AML-193 (cell line): ENCODE measurements at places on chromosomes 2 and 18.
A peak's percentile ranks its signal among the peaks of the same experiment; 100 is the strongest.

DNA sequence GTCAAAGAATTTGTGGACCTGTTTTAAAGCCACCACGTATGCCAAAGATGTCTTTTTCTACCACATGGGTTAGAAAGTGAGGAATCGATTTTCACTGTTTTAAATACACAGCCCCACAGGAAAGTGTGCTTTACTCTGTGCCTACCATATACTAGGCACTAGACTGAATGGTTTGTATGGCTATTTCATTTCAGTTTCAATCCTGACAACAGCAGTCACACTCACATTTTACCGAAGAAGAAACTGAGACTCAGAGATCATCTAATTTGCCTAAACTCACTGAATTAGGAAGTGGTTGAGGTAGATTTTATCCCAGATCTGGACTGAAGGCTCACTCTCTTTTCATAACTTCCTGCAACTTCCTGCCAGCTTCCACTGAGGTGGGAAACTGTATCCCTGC is 176.4 kb downstream of the ALK start:
- DNase-seq: no peak

GRCh38 chr2:52390651-52391050 is 1358.7 kb upstream of the NRXN1 start:
- DNase-seq: no peak

DNA sequence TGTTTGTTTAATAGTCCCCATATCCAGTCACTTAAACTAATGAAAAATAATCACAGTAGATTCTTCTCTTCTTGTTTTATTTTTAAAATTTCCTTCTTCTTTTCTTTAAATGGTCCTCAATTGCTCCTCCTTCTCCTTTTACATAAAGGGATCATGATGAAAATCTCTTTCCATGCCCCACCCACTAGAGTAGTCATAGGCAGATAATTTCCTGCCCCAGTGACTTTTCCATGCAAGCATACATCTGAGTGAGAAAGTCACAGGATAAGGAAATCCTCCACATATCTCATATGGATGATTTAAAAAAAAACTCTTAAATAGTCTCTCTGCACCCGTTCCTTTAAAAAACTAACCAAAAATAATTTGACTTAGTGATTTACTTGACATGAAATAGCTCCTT is 552.3 kb upstream of the SETBP1 start:
- no peak for DNase-seq

GRCh38 chr18:3666526-3667254 is 216.7 kb downstream of the TGIF1 start:
- DNase-seq: peak; percentile 2

GRCh38 chr2:69095305-69095704 is 82.3 kb downstream of the ANTXR1 start:
- DNase-seq: no peak

- DNase-seq: no peak
Measured at GRCh38 chr2:114213808-114214207, 228.6 kb upstream of the DPP10 start.

- no peak for DNase-seq
Measured at GRCh38 chr2:241964133-241964532, 94.6 kb downstream of the RTP5 start.

GRCh38 chr18:52312346-52312745 is 27.7 kb upstream of the DCC start:
- no peak for DNase-seq

DNA sequence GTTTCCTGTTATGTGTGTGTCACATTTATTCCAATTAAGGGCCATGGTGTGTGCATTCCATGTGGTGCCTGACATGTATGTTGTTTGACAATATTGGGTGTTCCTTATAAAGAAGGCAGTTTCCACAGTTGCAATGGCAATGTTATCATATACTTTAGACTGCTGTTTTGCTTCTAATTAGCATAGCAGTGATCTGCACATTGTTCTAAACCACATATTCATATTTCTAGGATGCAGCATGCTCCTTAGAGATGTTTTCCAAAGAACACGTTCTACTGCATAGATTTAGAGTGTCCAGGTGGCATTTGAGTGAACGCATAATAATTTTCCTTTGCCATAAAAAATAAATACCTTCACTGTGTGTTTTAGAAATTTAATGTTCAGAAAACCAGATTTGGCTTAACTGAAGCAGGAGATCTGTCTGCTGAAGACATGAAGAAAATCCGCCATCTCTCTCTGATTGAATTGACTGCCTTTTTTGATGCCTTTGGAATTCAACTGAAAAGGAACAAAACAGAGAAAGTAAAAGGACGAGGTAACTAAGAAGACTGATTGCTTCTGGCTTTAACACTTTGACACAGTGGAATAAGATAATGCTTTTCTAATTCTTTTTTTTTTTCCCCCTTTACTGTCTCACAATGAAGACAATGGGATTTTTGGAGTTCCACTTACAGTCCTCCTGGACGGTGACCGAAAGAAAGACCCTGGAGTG is 143.7 kb downstream of the ARHGAP28 start:
- DNase-seq: no peak

DNA sequence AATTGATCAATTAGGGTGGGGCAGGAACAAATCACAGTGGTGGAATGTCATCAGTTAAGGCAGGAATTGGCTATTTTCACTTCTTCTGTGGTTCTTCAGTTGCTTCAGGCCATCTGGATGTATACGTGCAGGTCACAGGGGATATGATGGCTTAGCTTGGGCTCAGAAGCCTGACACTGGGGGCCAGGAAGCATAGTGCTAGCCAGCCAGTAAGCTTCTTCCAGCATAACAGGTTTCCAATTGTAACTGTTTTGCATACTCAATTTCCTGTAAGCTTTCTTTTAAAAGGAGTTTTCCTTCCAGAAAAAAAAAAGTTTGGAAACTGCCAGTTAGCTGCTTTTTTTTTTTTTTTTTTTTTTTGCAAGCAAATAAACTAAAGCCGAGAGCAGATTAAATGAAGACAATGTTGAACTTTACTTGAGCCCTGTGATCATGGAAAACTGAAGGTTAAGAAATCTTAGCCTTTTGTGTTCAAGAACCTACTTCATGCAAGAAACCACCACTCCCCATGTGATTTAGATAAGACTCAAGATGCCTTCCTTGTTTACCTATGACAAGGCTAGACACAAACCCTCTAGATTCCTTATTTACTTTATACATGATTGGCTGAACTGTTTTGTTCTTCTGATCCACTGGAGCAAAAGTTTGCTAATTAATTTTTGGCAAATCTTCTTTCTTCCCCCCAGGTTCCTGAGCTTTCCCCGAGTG is 126.9 kb upstream of the LINC00305 start:
- DNase-seq: no peak

DNA sequence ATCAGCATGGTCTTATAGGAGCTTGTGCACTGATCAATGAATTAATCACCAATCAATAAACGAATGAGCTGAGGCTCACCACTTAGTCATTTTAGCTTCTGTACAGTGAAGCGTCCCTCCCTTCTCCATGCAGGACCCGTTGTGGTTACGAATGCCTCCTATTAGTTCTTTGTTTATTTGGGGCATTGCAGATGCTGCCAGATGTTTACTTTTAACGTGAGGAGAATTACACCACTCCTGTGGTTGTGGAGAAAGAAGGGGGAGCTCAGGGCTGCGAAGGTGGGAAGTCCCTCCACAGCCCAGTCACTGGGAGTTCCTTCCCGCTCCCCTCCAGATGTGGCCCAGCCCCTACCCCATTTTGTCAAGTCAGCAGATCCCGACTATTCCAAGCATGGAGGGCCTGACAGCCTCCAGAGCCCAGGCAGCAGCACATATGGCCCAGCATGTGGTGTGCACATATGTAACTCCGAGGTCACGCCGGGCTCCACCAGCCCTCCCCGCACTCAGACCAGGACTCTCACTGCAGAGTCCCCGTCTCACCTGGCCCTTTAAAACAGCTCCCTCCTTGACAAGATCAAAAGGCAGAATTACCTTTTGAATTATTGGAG is 20.9 kb downstream of the PKDCC start:
- no peak for DNase-seq

DNA sequence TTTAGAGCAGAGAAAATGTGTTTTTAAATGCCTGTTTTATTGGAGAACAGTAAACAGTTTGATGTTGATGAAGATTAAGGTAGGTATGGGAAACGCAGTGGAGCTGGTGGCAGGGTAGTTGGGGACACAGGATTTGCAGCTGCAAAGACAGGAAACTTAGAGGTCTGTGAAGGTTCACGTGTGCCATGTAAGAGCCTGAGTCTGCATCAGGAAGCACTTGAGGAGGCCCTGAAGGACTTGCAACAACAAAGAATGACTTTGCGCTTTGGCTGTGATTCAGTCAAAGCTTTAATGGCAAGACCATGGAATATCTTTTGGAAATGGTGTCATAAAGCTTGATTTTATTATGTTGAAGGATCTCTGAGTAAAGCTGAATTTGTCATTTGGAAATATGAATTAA is 347.6 kb upstream of the KCNJ3 start:
- no peak for DNase-seq

GRCh38 chr2:33134086-33134771 is 187.5 kb downstream of the LTBP1 start:
- no peak for DNase-seq

DNA sequence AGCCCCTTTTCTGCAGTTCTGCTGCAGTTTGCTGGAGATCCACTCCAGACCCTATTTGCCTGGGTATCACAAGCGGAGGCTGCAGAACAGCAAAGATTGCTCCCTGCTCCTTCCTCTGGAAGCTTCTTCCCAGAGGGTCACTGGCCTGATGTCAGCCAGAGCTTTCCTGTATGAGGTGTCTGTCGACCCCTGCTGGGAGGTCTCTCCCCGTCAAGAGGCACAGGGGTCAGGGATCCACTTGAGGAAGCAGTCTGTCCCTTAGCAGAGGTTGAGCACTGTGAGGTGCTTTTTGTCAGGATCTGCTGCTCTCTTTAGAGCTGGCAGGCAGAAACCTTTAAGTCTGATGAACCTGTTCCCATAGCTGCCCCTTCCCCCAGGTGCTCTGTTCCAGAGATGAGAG is 42.0 kb upstream of the MYL1 start:
- no peak for DNase-seq

- no peak for DNase-seq
Measured at GRCh38 chr2:208607694-208608093, 201.1 kb downstream of the PTH2R start.

- no peak for DNase-seq
Measured at GRCh38 chr2:222049946-222050345, 248.9 kb downstream of the PAX3 start.

GRCh38 chr18:60189856-60190255 is 182.7 kb downstream of the MC4R start:
- no peak for DNase-seq

- DNase-seq: no peak
Measured at GRCh38 chr2:182359990-182360662, 66.7 kb downstream of the PDE1A start.

DNA sequence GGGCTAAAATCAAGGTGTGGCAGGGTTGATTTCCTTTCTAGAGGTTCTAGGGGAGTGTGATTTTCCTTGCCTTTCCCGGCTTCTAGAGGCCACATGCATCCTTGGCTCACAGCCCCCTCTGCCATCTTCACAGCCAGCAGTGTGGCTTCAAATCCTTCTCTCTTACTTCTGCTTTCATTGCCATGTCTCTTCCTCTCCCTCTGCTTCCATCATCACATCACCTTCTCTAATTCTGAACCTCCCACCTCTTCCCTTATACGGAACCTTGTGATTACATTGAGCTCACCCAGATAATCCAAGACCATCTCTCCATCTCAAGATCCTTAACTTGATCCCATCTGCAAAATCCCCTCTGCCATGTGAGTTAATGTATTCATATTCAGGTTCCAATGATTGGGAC is 56.2 kb upstream of the RMDN2 start:
- DNase-seq: no peak
